ENCODE measurements at places on chromosomes 3 and 15. TPM values are rescaled to one million over a fixed set of nuclear protein-coding genes. Genes with fewer than 3 reads are reported as not detected.

- no peak for DNase-seq
Measured at GRCh38 chr15:96553931-96554330, 223.4 kb downstream of the NR2F2 start.

GRCh38 chr3:137924628-137925027, 85.3 kb upstream of the CLDN18 start:
- DNase-seq: no peak

- DNase-seq: peak; percentile 68
Measured at GRCh38 chr15:39685999-39686613, 96.5 kb downstream of the FSIP1 start.

The CCDC13 gene
- total RNA-seq: not detected

The TMC3 gene
- not detected for total RNA-seq

Data from SK-MEL-5 (cell line).